Stimulated activated CD8-positive, alpha-beta memory T cell treated with anti-CD3 and anti-CD28 coated beads, Interleukin-4, amount 100 ng/mL, for 1 hour (primary cell): ENCODE measurements at places on chromosomes 2 and 18.

- no peak for DNase-seq
Measured at GRCh38 chr18:35161934-35162333, 78.9 kb upstream of the ZNF397 start.

GRCh38 chr2:54634021-54634420 lies 89.4 kb upstream of the EML6 start:
- DNase-seq: no peak

GRCh38 chr2:49224426-49225010 lies 70.2 kb upstream of the FSHR start:
- no peak for DNase-seq

DNA sequence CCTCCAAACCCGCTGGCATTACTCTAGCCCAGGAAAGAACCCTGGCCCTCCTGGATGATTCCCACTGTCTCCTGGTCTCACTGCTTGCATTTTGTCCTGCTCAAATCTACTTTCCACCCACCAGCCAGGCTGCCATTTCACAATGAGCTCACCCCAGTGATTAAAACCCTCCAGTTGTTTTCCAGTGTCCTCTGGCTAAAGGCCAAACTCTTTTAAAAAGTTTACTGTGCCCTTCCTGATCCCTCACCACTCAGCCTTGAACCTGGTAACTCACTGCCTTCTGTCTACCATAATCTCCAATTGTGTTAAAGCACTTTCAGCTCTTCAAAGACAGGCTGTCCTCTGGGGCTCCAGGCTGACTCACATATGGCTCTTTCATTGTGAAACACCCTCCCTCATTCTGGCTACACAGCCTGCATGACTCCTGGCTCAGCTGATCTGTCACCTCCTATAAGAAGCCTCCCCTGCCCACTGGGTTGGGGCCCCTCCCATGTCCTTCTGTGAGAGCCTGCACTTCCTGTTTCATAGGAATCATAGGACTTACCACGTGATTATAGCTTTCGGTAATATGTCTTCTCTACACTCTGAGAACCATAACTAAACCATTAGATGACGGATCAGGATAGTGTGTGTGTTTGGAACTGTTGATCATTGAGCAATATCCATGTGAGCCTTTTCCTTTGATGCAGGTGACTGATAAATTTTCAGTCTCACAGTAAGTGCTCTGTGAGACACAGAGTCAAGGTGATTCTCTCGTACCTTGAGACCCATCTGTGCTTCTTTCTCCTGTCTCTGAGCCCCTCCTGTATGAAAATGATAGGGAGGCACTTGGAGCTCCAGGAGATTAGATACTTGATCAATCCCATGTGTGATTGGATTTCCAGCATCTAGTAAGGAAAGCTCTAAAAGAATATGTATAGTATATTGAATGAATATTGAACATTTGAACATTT lies 590.8 kb upstream of the ID2 start:
- no peak for DNase-seq

DNA sequence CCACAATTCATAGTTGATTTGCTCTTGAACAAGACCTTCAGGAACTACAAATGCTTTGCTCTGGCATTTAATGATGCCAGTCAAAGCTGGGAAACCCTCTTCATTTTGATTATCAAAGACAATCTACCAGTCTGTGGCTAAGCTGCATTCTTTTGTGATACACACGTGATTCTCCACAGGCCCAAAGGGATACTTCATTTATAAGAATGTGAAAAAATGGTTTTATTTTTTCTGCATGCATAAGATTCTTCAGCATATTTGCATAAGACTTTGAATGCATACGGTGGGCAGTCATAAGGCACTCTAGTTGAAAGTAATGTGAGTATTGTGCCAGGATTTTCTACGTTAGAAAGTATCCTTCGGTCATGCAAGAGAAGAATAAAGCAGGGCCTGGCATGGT lies 33.0 kb upstream of the ARL5A start:
- DNase-seq: no peak
